ENCODE measurements at places on chromosomes 2 and 18. TPM values are rescaled to one million over a fixed set of nuclear protein-coding genes. Genes with fewer than 3 reads are reported as not detected.
A peak's percentile ranks its signal among the peaks of the same experiment; 100 is the strongest.

- DNase-seq, result no peak
- no peak overlapping the region for H3K27ac ChIP-seq
- peaks cover 16% of the 10 kb centered on the region for H3K27me3 ChIP-seq
- H3K4me3 ChIP-seq, result no peak overlapping the region
- no peaks in the 10 kb centered on the region for H3K4me1 ChIP-seq
Observed at GRCh38 chr2:65525616-65526231, 93.3 kb upstream of the SPRED2 start.

- no peak for DNase-seq
- peaks cover 17% of the 10 kb centered on the region for H3K4me1 ChIP-seq
- no peaks in the 10 kb centered on the region for H3K36me3 ChIP-seq
- no peak overlapping the region for H3K4me3 ChIP-seq
- H3K27ac ChIP-seq, result no peak overlapping the region
Observed at GRCh38 chr2:172673056-172673683, 62.5 kb upstream of the RAPGEF4 start.

GRCh38 chr2:59853032-59853431, 700.4 kb downstream of the BCL11A start:
- H3K4me1 ChIP-seq, result no peaks in the 10 kb centered on the region
- H3K27me3 ChIP-seq, result no peaks in the 10 kb centered on the region
- H3K36me3 ChIP-seq, result no peaks in the 10 kb centered on the region
- DNase-seq, result no peak
- no peak overlapping the region for H3K27ac ChIP-seq
- no peak overlapping the region for H3K4me3 ChIP-seq

DNA sequence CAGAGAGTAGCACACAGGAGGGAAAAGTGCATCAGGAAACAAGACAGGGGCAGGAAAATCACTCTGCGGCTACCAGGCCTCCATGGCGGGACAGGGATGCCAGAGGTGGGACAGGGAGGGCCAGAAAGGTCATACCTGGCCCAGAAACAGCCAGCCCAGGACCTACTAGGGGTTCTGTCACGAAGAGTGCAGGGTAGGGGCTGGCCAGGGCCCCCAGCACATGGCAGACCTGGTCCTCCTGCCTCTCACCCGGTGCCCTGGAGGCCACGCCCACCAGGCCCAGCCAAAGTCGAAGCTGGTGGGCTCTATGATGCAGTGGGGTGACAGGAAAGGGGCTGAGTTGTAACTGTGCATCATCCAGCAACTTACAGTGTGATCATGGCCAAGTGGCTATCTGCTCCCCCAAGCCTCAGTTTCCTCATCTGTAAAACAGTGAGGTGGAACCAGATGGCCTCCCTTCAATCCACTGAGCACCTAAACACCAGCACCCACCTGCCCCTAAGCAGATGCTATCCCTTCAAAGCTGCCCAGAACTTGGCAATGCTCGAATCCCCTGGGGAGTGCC, 10.6 kb downstream of the CYP26B1 start:
- H3K4me1 ChIP-seq, result peaks cover 5% of the 10 kb centered on the region
- H3K4me3 ChIP-seq, result no peak overlapping the region
- no peak for DNase-seq
- no peak overlapping the region for H3K27ac ChIP-seq

DNA sequence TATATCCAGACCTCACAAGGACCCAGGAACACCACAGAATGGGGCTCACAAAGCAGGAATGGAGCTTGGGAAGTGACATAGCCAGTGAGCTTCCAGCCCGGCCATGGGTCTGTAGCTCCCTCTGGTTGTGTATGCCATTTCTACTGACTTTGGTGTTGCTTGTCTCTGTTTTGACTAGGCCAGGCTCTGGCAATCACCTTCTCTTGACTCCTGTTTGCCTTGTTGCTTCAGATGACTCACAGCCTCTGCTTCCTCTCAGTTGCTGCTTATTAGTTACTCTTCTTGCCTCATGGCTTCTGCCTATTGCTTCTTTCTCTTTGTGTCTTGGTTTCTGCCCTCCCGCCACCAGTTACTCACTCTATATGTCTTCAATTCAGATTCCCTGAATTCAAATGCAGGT, 15.8 kb upstream of the IER3IP1 start:
- H3K27me3 ChIP-seq, result peaks cover 23% of the 10 kb centered on the region
- DNase-seq, result peak; percentile 5
- no peak overlapping the region for H3K4me3 ChIP-seq

Gene CPLX4
- not detected for total RNA-seq
